Stimulated activated CD4-positive, alpha-beta T cell treated with anti-CD3 and anti-CD28 coated beads, Interleukin-15, amount 100 ng/mL, for 48 hours (primary cell): ENCODE measurements at places on chromosomes 3 and 15.

- DNase-seq, result no peak
Measured at GRCh38 chr15:100468285-100468684, 60.5 kb downstream of the CERS3 start.

DNA sequence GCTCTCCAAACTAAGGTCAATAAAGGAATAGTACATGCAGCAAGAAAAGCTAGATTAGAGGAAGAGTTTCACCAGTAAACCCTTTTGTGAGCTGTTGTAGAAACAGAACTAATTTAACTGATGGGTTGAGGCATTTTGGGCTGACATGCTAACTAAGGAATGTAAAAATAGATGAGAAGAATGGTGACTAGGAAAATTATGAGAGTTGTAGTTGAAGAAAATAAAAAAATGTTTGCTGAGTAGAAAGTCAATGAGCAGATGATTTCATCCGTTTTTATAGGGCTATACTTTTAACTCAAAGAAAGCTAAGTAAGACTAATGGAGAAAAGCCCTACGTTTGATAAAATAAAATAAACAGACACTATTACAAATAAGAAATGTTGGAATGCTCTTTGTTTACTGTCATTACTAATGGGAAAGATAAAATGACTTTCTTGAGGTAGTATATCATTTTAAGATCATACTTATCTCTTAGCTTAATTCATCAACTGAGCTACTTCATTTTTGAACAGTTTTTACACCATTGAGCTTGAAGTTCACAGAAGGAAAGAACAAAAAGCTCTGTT lies 209.4 kb upstream of the DPH6 start:
- no peak for DNase-seq

DNA sequence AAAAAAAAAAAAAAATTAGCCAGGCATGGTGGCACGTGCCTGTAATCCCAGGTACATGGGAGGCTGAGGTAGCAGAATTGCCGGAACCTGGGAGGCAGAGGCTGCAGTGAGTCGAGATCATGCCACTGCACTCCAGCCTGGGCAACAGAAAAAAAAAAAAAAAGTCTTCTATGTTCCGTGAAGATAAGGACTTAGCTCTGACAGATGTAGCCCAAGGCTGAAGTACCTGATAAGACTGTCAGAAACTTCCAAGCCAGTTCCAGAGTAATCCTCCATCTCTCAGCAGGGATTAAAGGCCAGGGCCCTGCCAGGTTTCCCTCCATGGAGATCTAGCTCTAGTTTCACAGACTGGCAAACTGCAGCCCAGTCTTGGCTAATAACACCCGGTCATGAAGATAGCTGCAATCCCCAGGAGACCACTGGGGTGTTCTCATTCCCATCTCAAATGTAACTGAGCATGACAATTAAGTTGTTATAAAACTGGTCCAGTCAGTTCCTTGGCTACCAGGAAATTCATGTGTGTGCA lies 8.5 kb downstream of the CDCP1 start:
- DNase-seq, result no peak

DNA sequence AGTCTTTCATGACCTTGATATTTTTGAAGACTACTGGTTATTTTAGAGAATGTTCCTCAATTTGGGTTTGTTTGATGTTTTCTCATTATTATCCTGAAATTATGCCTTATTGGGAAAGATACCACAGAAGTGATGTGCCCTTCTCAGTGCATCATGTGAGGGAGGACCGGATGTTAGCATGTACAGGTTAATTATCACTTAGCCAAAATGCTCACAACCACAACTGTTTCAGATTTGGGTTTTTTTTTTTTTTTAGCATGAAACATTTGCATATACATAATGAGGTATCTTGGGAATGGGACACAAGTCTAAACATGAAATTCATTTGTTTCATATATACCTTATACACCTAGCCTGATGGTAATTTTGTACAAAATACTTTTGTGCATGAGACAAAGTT lies 59.8 kb downstream of the PIK3R4 start:
- DNase-seq, result no peak

DNA sequence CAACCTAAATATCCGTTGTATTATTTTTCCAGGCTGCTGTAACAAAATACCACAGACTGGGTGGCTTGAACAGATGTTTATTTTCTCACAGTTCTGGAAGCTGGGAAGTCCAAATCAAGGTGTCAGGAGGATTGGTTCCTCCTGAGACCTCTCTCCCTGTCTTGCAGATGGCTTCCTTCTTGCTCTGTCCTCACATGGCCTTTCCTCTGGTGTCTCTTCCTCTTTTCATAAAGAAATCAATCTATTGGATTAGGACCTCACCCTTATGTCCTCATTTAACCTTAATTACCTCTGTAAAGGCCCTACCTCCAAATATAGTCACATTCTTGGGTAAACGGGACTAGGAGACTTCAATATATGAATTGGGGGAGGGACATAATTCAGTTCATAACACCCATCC lies 89.2 kb upstream of the PLCL2 start:
- DNase-seq, result no peak
